ENCODE measurements at places on chromosomes 4 and X. TPM values are rescaled to one million over a fixed set of nuclear protein-coding genes. Genes with fewer than 3 reads are reported as not detected.

Gene MXRA5
- 0.99 TPM for total RNA-seq

Gene CXCL1
- 0.20 TPM for total RNA-seq

Gene MAGEA1
- total RNA-seq, result not detected

Gene ANK2
- total RNA-seq, result 30.5 TPM

Gene CSAG2
- not detected for total RNA-seq

Gene GRIA2
- not detected for total RNA-seq

Gene RWDD4
- total RNA-seq, result 19.3 TPM

Gene KDR
- total RNA-seq, result 48.2 TPM

Gene RBM3
- total RNA-seq, result 259 TPM

Gene TRAM1L1
- total RNA-seq, result 0.79 TPM

Gene CLDN22
- total RNA-seq, result not detected

Gene FRMD7
- total RNA-seq, result not detected

Gene USP17L30
- total RNA-seq, result not detected

Data from H9 (cell line).